ENCODE measurements at places on chromosomes 5 and 9. TPM values are rescaled to one million over a fixed set of nuclear protein-coding genes. Genes with fewer than 3 reads are reported as not detected.

HDHD3 gene
- total RNA-seq = 13.0 TPM

IL5 gene
- total RNA-seq = not detected

PTPDC1 gene
- total RNA-seq = 19.7 TPM

ARL14EPL gene
- total RNA-seq = not detected

TAF11L7 gene
- not detected for total RNA-seq

PCDHGA11 gene
- total RNA-seq = 7.5 TPM

LRRTM2 gene
- total RNA-seq = 0.51 TPM

MELK gene
- 9.8 TPM for total RNA-seq

PFN3 gene
- not detected for total RNA-seq

CCNO gene
- total RNA-seq = not detected

ALDH1B1 gene
- total RNA-seq = 25.4 TPM

PCDHA9 gene
- total RNA-seq = 0.10 TPM

FCN2 gene
- total RNA-seq = not detected

CDX1 gene
- total RNA-seq = 0.31 TPM

FOXD4 gene
- total RNA-seq = not detected

ARAP3 gene
- total RNA-seq = 10.9 TPM

OBP2B gene
- total RNA-seq = not detected

PCDHA11 gene
- total RNA-seq = 0.51 TPM

FBP2 gene
- total RNA-seq = 83.0 TPM

OXCT1 gene
- total RNA-seq = 25.8 TPM

KIF4B gene
- 0.10 TPM for total RNA-seq

Data from tongue (tissue), 3 donors.